H1 (cell line): ENCODE measurements at places on chromosomes 2 and 18. TPM values are rescaled to one million over a fixed set of nuclear protein-coding genes. Genes with fewer than 3 reads are reported as not detected.

DNA sequence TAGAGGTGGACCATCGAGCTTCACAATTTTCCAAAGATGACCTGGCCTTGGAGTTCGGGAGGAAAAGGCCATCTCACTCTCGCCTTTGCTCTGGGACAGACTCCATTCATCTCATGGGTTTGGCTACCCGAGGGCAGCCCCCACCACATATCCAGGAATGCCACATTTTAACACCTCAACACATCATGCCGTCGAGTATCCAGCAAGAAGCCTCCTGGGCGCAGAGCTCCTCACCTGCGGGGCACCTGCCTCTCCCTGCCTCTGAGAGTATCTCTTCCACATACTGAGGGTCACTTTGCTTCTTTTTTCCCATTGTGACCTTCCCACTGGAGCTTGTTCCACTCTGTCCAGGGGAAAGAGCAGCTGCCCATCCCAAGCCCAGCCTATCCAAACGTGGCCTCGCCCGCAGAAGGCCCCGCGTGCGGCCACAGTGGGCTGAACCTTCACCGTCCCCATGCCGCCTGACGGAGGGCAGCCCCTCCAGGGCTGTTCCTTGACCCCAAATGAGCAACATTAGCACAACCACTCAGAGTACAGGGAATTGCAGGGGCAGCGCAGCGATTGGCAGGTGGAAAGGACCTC lies 5.5 kb upstream of the LIMS2 start:
- no peak for DNase-seq
- no peaks in the 10 kb centered on the region for H3K36me3 ChIP-seq
- H3K4me1 ChIP-seq, result peaks cover 8% of the 10 kb centered on the region

XDH gene
- total RNA-seq, result 0.98 and 1.2 TPM in 2 replicates

GRCh38 chr2:96547731-96548171 lies 11.2 kb downstream of the ARID5A start:
- H3K36me3 ChIP-seq, result no peaks in the 10 kb centered on the region
- no peak overlapping the region for H3K27ac ChIP-seq
- H3K27me3 ChIP-seq, result peaks cover 2% of the 10 kb centered on the region; the same call in 1 of the 2 replicates
- peak; percentile 52 for DNase-seq
- H3K4me3 ChIP-seq, result no peak overlapping the region
- peaks cover 7% of the 10 kb centered on the region for H3K4me1 ChIP-seq

DNA sequence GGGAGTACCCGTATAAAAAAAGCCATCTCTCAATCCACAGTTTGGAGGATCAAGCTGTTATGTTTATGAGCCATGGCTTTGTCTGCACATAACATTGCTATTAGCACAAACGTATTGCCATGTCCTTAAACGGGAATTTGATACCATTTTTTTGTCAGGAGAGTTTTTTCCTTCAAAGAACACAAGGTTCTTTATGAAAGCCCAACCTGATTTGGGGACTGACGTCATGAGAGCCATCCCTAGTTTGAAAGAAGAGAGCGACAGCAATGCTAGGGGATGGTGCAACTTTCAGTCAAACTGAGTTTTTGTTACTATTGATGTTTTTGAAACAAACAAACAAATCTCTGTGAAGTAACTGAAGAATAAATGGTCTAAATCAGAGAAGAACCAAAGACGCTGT lies 376.6 kb downstream of the EIPR1 start:
- no peaks in the 10 kb centered on the region for H3K36me3 ChIP-seq
- H3K4me3 ChIP-seq, result no peak overlapping the region
- DNase-seq, result no peak
- no peak overlapping the region for H3K27ac ChIP-seq
- H3K4me1 ChIP-seq, result no peaks in the 10 kb centered on the region
- no peaks in the 10 kb centered on the region for H3K27me3 ChIP-seq

REEP1 gene
- total RNA-seq, result 1.5 TPM in 2 replicates

- DNase-seq, result no peak
- no peak overlapping the region for H3K27ac ChIP-seq
- H3K4me3 ChIP-seq, result no peak overlapping the region
- no peaks in the 10 kb centered on the region for H3K4me1 ChIP-seq
- H3K36me3 ChIP-seq, result no peaks in the 10 kb centered on the region
These were observed 280.2 kb downstream of the STK39 start for GRCh38 chr2:167966937-167967913.

GRCh38 chr2:181363164-181363563 lies 94.0 kb upstream of the ITGA4 start:
- H3K27me3 ChIP-seq, result no peaks in the 10 kb centered on the region
- DNase-seq, result no peak
- no peak overlapping the region for H3K27ac ChIP-seq
- no peaks in the 10 kb centered on the region for H3K4me1 ChIP-seq
- H3K36me3 ChIP-seq, result no peaks in the 10 kb centered on the region
- no peak overlapping the region for H3K4me3 ChIP-seq

GRCh38 chr2:204947405-204947804 lies 402.1 kb downstream of the PARD3B start:
- DNase-seq, result no peak
- H3K27ac ChIP-seq, result no peak overlapping the region
- no peaks in the 10 kb centered on the region for H3K36me3 ChIP-seq
- H3K27me3 ChIP-seq, result no peaks in the 10 kb centered on the region
- H3K4me3 ChIP-seq, result no peak overlapping the region
- H3K4me1 ChIP-seq, result no peaks in the 10 kb centered on the region

GRCh38 chr2:209519906-209520305 lies 96.1 kb downstream of the MAP2 start:
- H3K36me3 ChIP-seq, result no peaks in the 10 kb centered on the region
- no peak for DNase-seq
- peak overlapping the region; percentile 8; the same call in 1 of the 2 replicates for H3K4me3 ChIP-seq
- H3K4me1 ChIP-seq, result no peaks in the 10 kb centered on the region
- no peak overlapping the region for H3K27ac ChIP-seq
- peaks cover 18% of the 10 kb centered on the region for H3K27me3 ChIP-seq

GRCh38 chr2:95270541-95271081 lies 3.6 kb upstream of the PROM2 start:
- H3K27me3 ChIP-seq, result no peaks in the 10 kb centered on the region
- H3K4me1 ChIP-seq, result peaks cover 5% of the 10 kb centered on the region; the same call in 1 of the 2 replicates
- no peak overlapping the region for H3K27ac ChIP-seq
- H3K4me3 ChIP-seq, result no peak overlapping the region

- no peak for DNase-seq
- H3K4me3 ChIP-seq, result no peak overlapping the region
- H3K27ac ChIP-seq, result no peak overlapping the region
- H3K4me1 ChIP-seq, result no peaks in the 10 kb centered on the region
These were observed 20.5 kb downstream of the GRB14 start for GRCh38 chr2:164600763-164601162.

- no peak overlapping the region for H3K27ac ChIP-seq
- no peaks in the 10 kb centered on the region for H3K27me3 ChIP-seq
- no peak overlapping the region for H3K4me3 ChIP-seq
These were observed 138.9 kb downstream of the HNMT start for GRCh38 chr2:138103156-138103555.

GRCh38 chr2:144520756-144521487 lies 1.0 kb upstream of the ZEB2 start:
- peak overlapping the region; percentile 46; the same call in 1 of the 2 replicates for H3K4me3 ChIP-seq
- H3K27ac ChIP-seq, result no peak overlapping the region
- DNase-seq, result no peak
- peaks cover 6% of the 10 kb centered on the region; the same call in 1 of the 2 replicates for H3K4me1 ChIP-seq
- peaks cover 53% of the 10 kb centered on the region for H3K27me3 ChIP-seq
- H3K36me3 ChIP-seq, result no peaks in the 10 kb centered on the region

DNA sequence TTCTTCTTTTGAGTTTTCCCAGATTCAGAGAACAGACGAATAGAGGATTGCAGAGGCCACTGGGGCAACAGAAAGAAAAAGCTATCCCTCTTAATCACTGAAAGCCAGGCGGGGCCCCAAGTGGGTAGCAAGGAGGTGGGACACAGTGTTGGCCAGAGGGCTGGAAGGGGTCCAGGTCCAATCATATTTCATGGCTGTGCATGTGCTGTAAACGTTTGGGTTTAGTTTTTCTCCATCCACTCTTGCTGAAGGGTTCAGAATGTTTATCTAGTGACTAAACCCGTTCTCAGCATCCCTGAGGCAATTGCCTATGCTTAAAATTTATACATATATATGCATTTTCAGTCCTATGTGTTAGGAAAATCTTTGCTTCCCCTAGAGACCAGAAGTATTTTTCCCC lies 99.4 kb upstream of the EPHA4 start:
- no peaks in the 10 kb centered on the region for H3K4me1 ChIP-seq
- no peak overlapping the region for H3K4me3 ChIP-seq
- H3K27ac ChIP-seq, result no peak overlapping the region

GRCh38 chr2:42045848-42046748 lies 1.7 kb upstream of the PKDCC start:
- no peaks in the 10 kb centered on the region; the same call in 1 of the 2 replicates for H3K36me3 ChIP-seq
- no peaks in the 10 kb centered on the region for H3K27me3 ChIP-seq
- DNase-seq, result no peak
- H3K4me3 ChIP-seq, result no peak overlapping the region; the same call in 1 of the 2 replicates
- H3K4me1 ChIP-seq, result peaks cover 40% of the 10 kb centered on the region

DNA sequence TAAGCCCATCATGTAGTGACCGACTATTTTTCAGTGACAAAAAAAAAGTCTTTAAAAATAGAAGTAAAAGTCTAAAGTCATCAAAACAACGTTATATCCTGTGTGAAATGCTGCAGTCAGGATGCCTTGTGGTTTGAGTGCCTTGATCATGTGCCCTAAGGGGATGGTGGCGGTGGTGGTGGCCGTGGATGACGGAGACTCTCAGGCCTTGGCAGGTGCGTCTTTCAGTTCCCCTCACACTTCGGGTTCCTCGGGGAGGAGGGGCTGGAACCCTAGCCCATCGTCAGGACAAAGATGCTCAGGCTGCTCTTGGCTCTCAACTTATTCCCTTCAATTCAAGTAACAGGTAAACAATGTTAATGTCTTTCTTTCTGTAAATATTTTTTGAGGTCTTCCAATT lies at the start of gene CD28:
Gene CD28, plus strand, starts transcription at position 237 of the 400 bp plus-strand sequence. Its CDS starts 58 bp downstream, at position 295.
- no peak within 1 kb of the TSS for H3K4me3 ChIP-seq
- H3K4me1 ChIP-seq, result no peaks in the 10 kb centered on the region
- DNase-seq, result no peak
- H3K27me3 ChIP-seq, result no peaks in the 10 kb centered on the region
- no peaks in the 10 kb centered on the region for H3K36me3 ChIP-seq

DNA sequence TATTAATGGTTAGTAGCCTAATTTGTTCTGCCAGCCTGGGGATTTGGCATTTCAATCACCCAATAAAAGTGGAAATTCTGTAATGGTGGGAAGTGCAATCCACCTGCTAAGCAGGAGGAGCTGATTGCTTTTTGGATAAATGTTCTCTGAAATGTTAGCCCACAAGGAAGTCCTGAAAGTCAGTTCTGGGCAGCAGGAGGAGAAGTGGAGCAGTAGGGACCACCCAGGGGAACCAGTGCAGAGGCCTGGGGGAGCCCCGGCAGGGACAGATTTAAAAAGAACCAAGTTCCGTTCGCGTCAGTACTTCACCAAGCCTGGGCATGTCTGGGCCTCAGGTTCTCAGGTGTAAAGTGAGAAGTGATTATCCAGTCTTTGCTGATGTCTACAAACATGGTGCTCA lies 248.5 kb upstream of the RAB6C start:
- no peak overlapping the region for H3K4me3 ChIP-seq
- no peak overlapping the region for H3K27ac ChIP-seq
- H3K4me1 ChIP-seq, result no peaks in the 10 kb centered on the region
- no peaks in the 10 kb centered on the region for H3K36me3 ChIP-seq
- no peaks in the 10 kb centered on the region for H3K27me3 ChIP-seq

TCF7L1 gene
- 108 and 110 TPM in 2 replicates for total RNA-seq

DNA sequence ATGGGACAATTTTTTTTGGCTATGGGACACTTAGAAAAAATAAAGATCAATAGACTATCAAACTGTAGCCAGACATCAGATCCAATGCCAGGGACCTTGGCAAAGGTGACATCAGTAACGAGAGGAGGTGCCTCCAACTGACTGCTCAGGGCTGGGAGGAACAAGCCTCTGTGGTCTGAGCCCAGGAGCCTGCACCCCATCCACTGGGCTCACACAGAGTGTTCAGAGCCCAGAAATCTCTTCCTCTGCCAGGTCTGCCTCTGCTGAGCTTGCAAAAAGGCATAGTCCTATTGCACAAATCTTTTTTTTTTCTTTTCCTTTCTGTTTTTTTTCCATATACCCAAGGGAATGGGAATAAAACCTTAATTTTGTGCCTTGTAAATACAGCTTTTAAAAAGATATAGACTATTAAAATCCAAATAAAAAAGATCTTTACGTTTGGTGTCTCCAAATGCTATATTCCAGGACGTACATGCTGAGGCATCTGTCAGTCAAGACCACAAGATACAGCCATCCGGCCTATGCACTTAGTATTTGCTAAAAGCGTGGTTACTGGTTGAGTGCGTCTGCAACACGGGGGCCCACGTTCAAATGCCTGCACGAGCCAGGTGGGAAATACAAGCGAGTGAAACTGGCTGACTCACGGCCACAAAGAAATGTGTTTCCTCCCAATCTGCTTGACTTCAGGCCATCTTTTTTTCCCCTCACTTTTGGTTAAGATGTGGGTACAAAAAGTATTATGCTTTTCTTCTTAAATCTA lies 7.8 kb upstream of the ARHGAP25 start:
- no peak overlapping the region for H3K27ac ChIP-seq
- H3K4me1 ChIP-seq, result no peaks in the 10 kb centered on the region
- no peak for DNase-seq
- no peak overlapping the region for H3K4me3 ChIP-seq
- H3K27me3 ChIP-seq, result no peaks in the 10 kb centered on the region

DNA sequence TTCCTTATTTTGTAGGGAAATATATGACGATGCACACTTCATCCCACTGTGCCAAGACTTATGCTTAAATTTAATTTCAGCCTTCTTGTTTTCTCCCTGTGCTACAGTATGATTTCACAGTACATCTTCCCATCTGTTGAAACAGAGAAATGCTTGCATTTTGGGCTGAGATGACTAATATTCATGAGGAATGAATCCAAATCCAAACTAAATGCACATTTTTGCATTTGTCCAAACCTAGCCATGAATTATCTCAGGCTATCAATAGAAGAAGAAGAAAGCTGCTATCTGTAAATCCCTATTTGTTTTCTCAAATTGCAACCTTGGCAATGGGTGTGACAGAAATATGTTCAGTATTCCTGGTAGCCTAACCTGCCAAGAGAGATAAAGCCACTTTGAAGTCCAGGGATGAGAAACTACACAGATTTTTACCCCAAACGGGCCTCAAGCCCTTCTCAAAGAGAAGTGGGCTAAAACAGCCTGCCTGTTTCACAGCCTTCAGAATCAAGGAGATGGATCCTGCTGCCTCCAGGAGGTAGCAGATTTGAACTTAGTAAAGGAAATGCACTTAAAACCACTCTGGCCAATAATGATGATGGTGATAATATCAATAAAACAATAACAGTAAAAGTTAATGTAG lies 306.9 kb upstream of the NT5C1B start:
- no peak overlapping the region for H3K4me3 ChIP-seq
- no peak for DNase-seq
- no peaks in the 10 kb centered on the region for H3K36me3 ChIP-seq
- no peaks in the 10 kb centered on the region for H3K4me1 ChIP-seq
- no peak overlapping the region for H3K27ac ChIP-seq
- no peaks in the 10 kb centered on the region for H3K27me3 ChIP-seq

DSG4 gene
- not detected in 2 replicates for total RNA-seq

GRCh38 chr2:85433511-85434089 lies 15.1 kb downstream of the SH2D6 start:
- no peaks in the 10 kb centered on the region for H3K36me3 ChIP-seq
- DNase-seq, result no peak
- peaks cover 3% of the 10 kb centered on the region; the same call in 1 of the 2 replicates for H3K27me3 ChIP-seq
- no peak overlapping the region for H3K27ac ChIP-seq
